ENCODE measurements at places on chromosomes 3 and 15.

- DNase-seq: peak; percentile 63
Observed at GRCh38 chr3:52281981-52282801, 3.7 kb upstream of the WDR82 start.

DNA sequence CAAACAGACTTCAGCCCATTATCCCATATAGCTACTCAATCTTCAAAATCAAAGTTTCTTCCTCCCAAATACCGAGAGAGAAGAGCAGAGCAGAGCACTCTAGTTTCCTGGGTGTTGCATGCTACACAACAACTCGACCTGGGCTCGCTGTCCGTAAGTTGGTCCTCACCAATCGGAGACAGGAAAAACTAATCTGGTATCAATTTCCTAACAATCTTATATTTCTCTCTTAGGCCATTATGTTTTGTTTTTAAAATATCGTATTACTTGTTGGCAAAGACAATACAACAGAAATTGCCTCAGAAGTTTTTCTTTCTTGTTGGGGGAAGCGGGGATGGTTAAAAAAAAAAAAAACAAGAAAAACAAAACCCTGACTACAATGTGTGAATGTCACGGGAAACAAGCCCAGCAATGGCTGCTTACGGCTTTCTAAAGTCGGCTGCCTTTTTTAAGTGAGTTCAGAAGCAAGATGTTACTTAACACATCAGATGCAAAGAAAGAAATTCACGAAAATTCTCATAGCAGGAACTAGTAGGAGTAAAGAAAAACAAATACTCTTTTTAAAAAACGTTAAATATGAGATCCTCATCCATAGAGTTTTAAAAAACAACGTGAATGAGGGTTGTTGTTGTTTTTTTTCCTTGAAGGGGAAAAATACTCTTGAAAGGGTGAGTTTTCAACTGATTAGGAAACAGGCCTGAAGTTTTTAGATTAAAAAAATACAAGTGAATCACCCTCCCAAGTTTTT is 1.9 kb downstream of the VGLL4 start:
- no peak for DNase-seq

DNA sequence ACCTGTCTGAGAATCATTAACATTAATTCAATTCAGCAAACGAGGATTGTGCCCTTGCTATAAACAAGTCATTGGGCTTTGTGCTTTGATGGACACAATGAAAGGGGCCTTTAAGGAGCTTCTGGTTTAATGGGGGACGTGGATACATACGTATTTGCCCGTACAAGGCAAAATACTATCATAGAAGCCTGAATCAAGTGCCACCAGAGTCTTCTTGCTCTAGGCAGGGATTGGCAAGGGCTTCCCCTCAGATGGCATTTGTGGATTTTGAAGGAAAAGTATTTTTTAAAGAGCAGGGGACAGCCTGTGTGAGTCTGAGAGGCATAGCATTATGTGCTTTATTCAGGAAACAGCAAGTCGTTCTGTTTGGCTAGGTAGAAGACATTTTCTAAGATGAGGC is 83.7 kb upstream of the NEDD4 start:
- DNase-seq: no peak

- DNase-seq: no peak
Observed at GRCh38 chr3:193939527-193939926, 196.4 kb upstream of the HES1 start.

- no peak for DNase-seq
Observed at GRCh38 chr15:63556246-63556645, 40.9 kb upstream of the FBXL22 start.

DNA sequence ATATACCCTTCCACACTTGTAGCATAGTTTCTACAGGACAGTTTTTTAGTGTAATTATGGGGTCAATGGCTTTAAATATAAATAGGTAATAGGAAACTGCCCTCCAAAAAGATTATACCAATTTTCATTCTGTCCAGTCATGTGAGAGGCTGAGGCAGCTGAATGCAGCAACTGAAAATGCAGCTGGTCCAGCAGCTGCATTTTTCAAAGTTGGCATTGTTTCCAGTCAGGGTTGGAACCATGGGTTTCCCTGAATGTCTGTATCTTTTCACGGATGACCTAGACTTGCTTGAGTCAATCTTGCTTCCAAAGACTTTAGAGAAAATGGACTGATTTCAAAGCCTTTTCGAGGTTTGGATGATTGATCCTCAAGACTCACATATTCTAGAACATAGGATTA is 9.9 kb upstream of the KNL1 start:
- DNase-seq: no peak

GRCh38 chr3:123546133-123546755 is 38.6 kb downstream of the HACD2 start:
- no peak for DNase-seq

GRCh38 chr15:71226536-71227455 is 111.5 kb downstream of the THSD4 start:
- DNase-seq: no peak

GRCh38 chr3:161028555-161029153 is 76.5 kb downstream of the B3GALNT1 start:
- DNase-seq: no peak

- no peak for DNase-seq
Observed at GRCh38 chr3:195543500-195544229, 540 bp upstream of the PPP1R2 start.

GRCh38 chr3:186512570-186513302 is 31.4 kb downstream of the CRYGS start:
- no peak for DNase-seq

GRCh38 chr15:91061997-91062396 is 38.1 kb upstream of the SV2B start:
- no peak for DNase-seq

- no peak for DNase-seq
Observed at GRCh38 chr3:173135059-173135458, 6.0 kb downstream of the SPATA16 start.

DNA sequence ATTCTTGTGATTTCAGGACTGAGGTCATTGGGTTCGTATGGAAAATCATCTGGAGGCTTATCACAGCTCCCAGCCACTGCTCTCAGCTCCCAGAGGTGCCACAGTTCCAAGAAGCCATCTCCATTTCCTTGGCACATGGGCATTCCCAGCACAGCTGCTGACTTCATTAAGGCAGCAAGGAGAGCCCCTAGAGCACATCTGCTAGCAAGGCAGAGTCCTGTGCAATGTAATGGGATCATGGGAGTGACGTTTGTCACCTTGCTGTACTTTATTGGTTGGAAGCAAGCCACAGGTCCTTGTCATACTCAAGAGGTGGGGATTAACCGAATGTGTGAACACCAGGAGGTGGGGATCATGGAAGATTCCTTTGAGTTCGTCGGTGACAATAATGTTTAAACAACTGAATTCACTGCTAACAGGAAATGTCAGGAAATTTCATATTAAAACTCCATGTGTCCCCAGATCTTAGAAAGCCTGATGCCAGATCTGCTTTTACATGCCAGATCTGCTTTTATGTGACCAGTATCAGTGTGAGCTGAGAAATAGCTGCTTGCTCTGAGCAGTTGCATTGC is 148.8 kb downstream of the GABRG3 start:
- no peak for DNase-seq

- no peak for DNase-seq
Observed at GRCh38 chr15:40435710-40436089, 5.1 kb upstream of the BAHD1 start.

GRCh38 chr3:167918686-167919085 is 177.0 kb downstream of the GOLIM4 start:
- no peak for DNase-seq

DNA sequence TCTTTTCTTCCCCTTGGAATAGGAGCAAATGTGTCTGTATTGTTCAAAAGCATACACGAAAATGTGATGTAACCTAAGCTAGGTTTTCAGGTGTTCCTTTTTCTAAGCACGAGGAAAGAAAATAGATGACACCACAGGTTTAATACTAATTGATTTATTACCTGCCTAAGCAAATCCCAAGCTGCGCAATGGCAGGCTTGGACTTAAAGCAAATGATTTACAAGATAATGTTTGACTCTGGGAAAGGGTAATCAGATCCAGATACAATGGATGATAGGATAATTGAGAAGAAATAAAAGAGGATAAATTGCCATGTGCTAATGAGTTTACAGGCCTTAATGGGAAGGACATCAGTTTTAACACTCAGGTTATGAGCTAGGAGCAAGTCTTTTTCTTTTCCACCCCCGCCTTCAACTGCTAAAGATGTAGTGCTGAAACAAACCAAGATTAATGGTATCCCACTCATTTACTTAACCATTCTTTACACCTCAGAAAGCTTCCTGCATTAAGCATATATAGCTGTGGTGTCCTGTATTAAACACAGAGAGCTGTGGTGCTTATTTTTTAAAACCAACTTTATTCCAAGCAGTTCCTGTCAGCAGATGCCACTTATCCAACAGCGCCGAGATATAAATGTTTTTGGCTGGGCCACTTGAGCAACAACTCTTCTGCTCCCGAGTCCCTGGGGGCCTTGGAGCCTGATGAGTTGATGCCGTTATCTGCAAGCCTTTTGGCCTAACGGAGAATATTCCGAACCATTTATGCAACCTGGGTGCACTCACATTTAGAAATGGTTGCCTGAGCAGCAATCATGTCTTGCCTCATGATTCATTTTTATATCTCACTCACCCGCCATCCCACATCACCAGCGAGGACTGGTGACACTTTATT is 205.5 kb downstream of the MECOM start:
- DNase-seq: no peak

DNA sequence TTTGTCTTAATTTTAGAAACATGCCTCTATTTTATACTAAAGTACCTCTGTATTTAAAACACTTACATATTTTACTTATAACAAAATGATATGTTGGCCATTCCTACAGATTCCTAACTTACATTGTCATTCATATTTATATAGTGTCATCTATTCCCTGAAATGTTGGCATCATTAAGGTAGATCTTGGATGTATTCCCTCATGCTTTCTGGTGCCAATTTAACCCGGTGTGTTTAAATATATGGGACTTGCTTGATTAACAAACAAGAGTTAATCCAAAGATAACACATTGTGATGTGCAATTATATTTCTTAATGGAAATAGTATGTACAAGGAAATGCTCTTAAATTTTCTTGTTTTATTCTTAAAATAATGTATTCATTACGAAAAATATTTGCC is 352.3 kb downstream of the NAALADL2 start:
- no peak for DNase-seq

DNA sequence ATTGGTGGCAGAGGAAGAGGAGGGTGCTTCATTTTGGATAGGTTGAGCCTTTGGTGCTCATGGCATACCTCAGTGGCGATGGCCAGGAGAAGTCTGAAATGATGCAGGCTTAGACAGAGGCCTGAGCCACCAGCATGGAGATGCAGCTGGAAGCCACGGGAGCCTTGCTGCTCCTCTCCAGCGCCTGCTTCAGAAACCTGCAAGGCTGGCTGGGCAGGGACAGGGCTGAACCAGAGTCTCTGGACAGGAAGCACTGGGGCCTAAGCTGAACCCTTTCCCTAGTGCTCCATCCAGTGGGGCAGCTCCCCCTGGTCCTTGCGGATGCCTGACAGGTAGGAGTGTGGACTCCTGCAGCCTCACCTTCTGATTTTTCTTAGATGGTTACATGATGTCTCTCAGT is 36.7 kb upstream of the ADCY5 start:
- DNase-seq: no peak

DNA sequence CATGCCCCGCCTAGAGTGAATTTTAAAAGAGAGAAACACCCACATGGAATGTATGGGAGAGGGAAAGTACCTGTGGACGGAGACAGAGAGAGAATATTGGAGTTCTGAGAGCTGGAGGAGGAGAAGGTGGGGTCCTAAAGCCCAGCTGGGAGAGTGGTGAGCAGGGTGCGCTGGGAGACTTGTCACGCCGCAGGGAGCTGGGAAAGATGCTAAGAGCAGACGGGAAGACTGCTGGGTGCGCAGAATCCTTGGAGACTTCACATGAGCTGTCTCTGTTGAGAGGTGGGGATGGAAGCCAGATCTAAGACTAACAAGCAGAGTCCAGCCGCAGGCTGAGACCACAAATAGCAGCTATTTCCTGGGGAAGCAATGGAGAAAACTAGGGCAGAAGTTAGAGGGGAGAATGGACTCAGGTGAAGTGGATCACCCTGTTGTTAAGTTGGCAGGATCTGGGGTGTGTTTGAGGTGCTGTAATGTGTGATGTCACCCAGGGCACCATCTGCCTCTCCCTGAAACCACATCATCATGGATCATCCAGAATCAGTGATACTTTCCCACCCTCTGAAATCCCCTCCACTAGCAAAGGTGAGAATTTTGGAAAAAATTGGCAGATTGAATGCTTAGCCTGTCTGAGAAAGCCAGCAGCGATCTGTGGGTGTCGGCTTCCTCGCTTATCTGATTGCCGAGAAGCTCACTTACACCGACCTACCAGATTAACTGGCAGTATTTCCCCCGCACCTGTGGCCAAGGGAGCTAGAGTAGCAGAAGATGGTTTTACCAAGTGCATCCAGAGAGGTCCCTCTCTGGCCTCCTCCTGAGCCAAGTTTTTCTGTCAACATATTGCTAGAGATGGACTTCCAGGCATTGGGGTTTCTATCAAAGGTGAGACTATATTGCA is 174.8 kb upstream of the BHLHE40 start:
- peak; percentile 61 for DNase-seq

- DNase-seq: no peak
Observed at GRCh38 chr3:155676252-155676981, 68.5 kb downstream of the PLCH1 start.

- DNase-seq: peak; percentile 82
Observed at GRCh38 chr15:74950078-74950908, 6.3 kb downstream of the RPP25 start.

GRCh38 chr3:108222853-108223565 is 785 bp upstream of the IFT57 start:
- DNase-seq: no peak

GRCh38 chr3:9787714-9788113 is 4.6 kb downstream of the TADA3 start:
- peak; percentile 32 for DNase-seq

- peak; percentile 8 for DNase-seq
Observed at GRCh38 chr3:184812662-184813042, 686 bp downstream of the VPS8 start.

DNA sequence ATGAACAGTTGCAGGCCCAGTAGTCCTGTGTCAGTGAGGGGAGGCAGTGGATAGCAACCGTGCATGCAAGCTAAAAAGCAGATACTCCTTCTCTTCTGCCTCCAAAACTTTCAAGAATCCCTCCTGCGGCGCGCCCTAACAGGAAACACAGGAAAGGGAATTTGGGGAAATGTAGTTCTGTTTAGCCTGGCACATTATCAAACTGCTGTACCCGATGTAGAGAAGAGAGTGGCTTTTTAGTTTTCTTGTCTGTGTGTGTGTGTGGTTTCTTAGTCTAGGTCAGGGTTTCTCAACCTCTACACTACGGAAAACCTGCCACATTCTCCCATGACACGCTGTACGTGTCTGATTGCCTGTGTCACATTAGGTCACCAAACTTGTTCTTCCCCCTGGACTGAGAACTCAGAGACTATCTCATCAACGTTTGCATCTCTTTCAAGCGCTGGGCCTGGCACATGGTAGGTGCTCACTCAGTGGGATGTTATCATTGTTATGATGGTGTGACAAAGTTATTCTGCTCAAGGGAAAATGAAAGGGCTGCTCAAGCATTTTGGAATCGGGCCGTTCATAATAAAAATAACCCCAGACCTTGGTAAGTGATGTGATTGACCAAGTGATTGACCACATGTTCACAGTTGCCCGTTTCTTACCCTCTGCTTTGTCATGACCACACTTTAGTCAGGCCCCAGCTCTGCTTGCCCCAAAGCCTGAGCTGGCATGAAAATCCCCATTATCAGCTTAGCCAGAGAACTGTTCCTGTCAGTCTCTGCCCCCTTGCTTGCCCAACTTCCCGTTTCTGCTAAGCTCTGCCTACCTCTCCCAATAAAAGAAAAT is 33.2 kb downstream of the TM4SF4 start:
- peak; percentile 51 for DNase-seq

GRCh38 chr3:133575086-133575485 is 1.6 kb downstream of the CDV3 start:
- DNase-seq: peak; percentile 24
